ENCODE measurements at places on chromosomes 2 and 18. TPM values are rescaled to one million over a fixed set of nuclear protein-coding genes. Genes with fewer than 3 reads are reported as not detected.

The RNF152 gene
- total RNA-seq = 51.4 TPM

The OTX1 gene
- 0.12 TPM for total RNA-seq

The MARCHF4 gene
- total RNA-seq = 0.06 TPM

The MOB1A gene
- 99.8 TPM for total RNA-seq

The TXNDC2 gene
- total RNA-seq = not detected

The DSC3 gene
- 1.6 TPM for total RNA-seq

The XDH gene
- total RNA-seq = 0.06 TPM

The KCNE4 gene
- total RNA-seq = 11.2 TPM

The KLHL29 gene
- total RNA-seq = 11.2 TPM

The TCF4 gene
- total RNA-seq = 221 TPM

The CFAP65 gene
- 0.23 TPM for total RNA-seq

The SERPINB8 gene
- total RNA-seq = 2.0 TPM

The MATN3 gene
- 1.5 TPM for total RNA-seq

The SGPP2 gene
- 14.8 TPM for total RNA-seq

The REG3A gene
- total RNA-seq = not detected

The CYTIP gene
- 16.8 TPM for total RNA-seq

The ALK gene
- 0.29 TPM for total RNA-seq

The CREG2 gene
- total RNA-seq = 1.6 TPM

The SERPINB11 gene
- total RNA-seq = not detected

The SLC11A1 gene
- 15.5 TPM for total RNA-seq

The SLC30A3 gene
- total RNA-seq = 2.2 TPM

The CROCC2 gene
- 0.18 TPM for total RNA-seq

The IER3IP1 gene
- 25.9 TPM for total RNA-seq

The RNPEPL1 gene
- total RNA-seq = 22.2 TPM

The GRP gene
- total RNA-seq = 2.3 TPM

The CCDC85A gene
- 4.2 TPM for total RNA-seq

The C1QL2 gene
- total RNA-seq = not detected

The ZBTB14 gene
- total RNA-seq = 12.6 TPM

Data from metanephros (tissue), 2 donors.